Stimulated activated CD4-positive, alpha-beta T cell treated with anti-CD3 and anti-CD28 coated beads, Interleukin-2, amount 100 ng/mL, for 24 hours (primary cell): ENCODE measurements at places on chromosomes 16 and 17.

- no peak for DNase-seq
These were observed 7.3 kb upstream of the CUEDC1 start for GRCh38 chr17:57962279-57963148.

DNA sequence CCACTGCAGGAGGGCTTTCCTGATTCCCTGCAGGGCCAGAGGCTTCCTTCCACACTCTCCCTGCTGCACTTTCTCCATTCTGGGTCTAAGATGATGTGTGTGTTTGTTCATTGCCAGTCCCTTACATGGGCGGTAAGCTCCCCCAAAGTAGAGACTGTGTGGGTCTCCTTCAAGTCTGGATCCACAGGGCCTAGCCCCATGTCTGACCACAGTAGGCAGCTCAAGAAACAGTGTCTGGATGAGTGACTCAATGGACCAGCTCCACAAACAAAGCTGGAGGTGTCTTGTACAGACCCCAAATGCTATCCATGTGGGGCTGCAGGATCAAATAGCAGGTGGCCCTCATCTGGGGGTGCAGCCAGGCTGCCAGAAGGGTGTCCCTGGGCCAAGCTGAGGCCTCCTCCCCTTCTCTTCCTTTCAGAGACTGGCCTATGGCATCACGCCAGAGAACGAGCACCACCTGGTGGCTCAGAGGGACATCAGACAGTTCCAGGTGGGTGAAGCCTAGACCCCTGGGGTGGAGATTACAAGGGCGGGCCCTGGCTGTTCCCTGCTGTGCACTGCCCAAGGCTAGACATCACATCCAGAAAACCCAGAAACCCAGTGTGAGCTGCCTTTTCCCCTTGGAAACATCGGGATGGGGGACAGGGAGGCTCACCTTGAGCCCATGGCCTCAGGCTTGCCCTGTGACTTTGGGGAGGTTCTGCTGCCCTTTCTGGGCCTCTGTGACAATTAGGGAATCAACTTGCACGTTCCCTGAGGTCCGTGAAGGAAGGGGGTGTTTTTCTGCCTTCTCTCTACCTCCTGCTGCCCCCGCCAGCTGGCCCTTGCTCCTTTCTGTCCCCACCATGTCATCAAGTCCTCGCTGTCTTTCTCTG is 45.9 kb downstream of the SLC6A2 start:
- peak; percentile 55 for DNase-seq

DNA sequence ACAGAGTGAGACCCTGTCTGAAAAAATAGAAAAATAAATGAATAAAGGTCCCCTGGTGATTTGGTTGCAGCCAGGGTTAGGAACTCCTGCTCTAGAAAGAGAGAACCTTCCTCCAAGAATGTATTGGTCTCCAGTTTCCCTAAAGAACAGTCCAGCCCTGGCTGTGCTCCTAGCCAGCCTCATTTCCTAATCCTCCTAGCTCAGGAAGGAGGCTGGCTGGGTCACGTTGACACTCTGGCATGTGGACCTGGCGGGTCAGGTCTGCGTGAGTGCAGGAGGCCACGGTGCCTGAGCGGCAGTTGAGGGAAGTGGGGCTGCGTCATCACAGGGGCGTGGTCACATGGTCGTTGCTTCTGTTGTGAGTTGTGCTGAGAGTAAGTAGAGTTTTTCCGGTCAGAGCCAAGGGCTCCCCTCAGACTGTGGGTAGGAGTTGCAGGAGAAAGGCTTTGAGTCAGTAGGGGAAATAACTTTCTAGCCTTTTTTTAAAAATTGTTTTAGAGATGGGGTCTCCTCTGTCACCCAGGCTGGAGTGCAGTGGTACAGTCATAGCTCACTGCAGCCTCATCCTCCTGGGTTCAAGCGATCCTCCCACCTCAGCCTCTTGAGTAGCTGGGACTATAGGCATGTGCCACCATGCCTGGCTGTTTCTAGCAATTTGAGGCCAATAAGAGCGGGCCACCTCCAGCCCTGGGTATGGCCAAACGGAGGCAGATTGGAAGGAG is 194.0 kb upstream of the CIBAR2 start:
- DNase-seq: peak; percentile 78

- no peak for DNase-seq
These were observed 107.5 kb downstream of the NOG start for GRCh38 chr17:56700919-56701420.

DNA sequence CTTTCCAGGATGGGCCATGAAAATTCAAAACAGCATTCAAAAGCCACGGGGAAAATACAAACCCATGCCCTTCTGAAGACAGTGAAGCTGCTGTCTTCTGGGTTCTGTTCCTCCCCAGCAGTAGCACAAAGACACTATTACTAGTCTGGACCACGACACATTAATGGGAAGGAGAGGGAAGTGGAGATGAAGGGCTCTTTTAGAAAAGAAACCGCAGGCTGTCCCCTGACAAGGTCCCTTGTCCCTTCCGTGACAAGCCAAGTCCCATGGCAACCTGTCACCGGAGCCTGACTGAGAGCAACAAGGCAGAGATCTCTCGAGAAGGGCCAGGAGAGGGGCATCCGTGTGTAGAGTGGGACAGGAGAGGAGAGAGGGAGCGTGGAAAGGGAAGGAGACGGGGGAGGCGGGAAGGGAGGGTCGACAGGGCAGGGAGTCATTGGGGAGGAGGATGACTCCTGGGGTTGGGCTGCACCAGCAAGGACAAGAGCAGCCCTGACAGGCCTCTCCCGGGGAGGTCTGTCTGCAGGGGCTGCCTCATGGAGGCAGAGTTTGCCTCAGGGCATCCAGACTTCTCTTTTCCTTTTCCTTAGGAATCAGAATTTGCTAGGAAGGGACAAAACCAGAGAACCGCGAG is 436.2 kb downstream of the SLC39A11 start:
- no peak for DNase-seq

GRCh38 chr17:82345151-82345976 is 11.8 kb upstream of the SECTM1 start:
- DNase-seq: no peak

DNA sequence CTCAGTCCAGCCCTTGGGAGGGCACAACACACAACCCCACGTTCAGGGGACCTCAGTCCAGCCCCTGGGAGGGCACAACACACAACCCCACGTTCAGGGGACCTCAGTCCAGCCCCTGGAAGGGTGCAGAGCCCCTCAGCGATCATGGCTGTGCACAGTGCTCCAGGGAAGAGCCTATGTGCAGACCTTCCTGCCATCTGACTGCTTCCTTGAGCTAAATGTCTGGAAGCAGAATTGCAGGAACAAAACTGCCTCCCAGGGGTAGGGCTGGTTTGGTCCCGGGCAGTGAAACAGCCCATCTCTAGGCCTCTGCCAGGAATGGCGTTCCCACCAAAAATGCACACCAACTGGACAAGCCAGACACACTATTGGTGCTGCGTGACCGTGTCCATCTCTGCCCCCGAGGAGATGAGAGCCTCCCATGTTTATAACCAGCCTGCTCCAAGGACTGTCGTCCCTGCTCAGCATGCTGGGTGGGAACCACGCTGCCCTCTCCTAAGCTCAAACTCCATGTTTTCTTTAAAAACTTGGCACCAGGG is 44.0 kb downstream of the ZNF276 start:
- DNase-seq: no peak

DNA sequence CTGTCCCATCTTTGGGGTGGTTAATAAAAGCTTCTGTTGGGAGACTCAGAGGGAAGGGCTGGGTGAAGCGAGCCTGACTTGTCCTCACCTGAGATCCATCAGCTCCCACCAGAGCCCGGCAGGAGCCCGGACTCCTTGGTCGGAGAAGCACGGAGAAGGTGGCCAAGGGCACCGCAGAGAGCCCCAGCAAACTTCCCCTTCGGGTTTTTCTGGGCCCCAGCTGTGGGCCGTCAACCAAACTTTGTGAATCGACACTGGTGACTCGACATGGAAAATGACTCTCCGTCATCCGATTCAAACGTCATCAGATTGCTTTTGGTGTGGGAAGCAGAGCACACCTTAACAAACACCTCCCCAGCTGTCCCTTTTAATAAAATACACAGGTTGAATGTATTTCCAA is 21.4 kb downstream of the ENPP7 start:
- DNase-seq: peak; percentile 26

- no peak for DNase-seq
These were observed 16.9 kb downstream of the C16orf90 start for GRCh38 chr16:3478242-3478925.

DNA sequence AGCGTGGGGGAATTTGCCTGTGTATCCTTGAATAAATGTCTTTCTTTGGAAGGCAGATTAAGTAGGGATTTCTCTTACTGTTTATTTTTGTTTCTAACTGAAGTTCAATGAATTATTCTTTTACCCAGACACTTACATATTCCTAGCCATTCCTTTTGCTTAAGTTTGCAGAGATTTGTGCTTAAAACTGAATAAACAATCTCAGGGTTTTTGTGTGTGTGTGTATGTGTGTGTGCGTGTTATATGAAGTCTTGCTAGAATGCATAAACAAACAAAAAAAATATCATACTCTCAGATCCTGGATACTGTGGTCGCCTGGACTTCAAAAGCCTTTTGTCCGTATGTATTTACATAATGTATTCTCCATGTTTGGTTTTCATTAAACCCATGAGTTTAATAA is 672.8 kb downstream of the MAF start:
- DNase-seq: no peak

DNA sequence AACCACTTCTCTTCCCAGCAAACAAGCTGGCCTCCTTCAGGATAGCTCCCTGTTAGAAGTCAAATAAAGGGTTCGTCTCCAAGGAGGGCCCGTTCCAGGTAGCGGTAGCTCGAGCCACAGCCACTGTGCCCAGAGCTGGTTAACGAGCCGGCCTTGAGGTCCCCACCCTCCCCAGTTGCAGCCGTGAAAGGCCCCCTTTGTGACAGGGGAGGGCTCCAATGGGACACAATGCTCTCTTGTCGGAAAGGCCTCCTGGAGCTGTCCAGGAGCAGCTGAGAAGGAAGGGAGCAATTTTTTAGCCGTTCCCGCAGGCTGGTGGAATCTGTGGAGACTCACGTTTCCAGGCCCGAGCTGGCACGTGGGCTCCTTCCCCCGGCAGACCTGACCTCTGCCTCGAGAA is 29.9 kb upstream of the FOXF1 start:
- no peak for DNase-seq

GRCh38 chr17:42937712-42938596 is 26.3 kb downstream of the AARSD1 start:
- DNase-seq: no peak

- DNase-seq: peak; percentile 30
These were observed 26.4 kb downstream of the EEF2K start for GRCh38 chr16:22232277-22233036.

- DNase-seq: no peak
These were observed 8.6 kb downstream of the DOK4 start for GRCh38 chr16:57477531-57478202.

DNA sequence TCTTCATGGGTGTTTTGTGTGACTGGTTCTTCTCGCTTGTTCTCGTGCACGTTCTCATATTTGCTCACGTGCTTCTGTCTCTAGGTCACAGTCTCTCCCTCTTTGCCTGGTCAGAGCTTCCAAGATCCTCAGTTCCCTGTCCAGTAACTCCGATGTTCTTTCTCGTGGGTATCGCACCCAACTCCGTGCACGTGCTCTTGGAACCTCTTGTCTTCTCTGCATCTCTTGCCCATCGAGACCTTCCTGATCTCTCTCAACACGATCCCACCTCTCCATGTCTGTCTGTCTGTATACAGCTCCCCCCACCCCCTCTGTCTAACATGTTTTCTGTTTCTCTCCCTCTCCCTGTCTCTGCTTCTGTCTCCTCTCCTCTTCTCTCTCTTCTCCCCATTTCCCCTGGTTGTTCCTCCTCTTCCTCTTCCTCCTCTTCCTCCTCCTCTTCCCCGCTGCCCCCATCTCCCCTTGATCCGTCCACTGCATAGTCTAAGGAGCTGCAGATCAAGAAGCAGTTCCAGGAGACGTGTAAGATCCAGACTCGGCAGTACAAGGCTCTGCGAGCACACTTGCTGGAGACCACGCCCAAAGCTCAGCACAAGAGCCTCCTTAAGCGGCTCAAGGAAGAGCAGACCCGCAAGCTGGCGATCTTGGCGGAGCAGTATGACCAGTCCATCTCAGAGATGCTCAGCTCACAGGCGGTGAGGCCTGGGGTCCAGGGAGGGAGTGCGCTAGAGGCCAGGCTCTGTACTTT is 6.1 kb downstream of the HIRIP3 start:
- DNase-seq: no peak

- DNase-seq: no peak
These were observed 651.8 kb downstream of the CDH11 start for GRCh38 chr16:64469906-64470702.

GRCh38 chr16:74635303-74635702 is 28.4 kb upstream of the GLG1 start:
- DNase-seq: no peak

- no peak for DNase-seq
These were observed 99.7 kb downstream of the CDH8 start for GRCh38 chr16:61936522-61936921.

DNA sequence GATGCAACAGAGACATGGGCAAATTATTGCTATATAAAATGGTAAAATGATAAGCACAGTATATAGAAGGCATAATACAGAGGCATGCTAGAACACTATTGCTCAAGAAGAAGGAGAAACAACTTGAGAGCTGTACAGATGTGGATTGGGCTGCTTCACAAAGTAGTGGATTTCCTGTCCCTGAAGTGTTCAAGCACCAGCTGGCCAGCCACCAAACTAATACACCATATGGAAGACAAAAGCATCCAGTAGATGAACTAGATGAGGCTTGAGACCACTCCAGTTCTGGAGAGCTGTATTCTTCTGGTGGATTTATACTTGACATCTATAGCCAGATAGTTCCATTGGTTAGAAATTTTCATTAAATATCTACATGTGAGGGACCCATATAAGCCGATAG is 134.1 kb upstream of the GNAO1 start:
- DNase-seq: no peak

- no peak for DNase-seq
These were observed 92.9 kb downstream of the TBC1D16 start for GRCh38 chr17:79942591-79943346.

GRCh38 chr17:54945671-54946070 is 22.8 kb downstream of the COX11 start:
- no peak for DNase-seq

DNA sequence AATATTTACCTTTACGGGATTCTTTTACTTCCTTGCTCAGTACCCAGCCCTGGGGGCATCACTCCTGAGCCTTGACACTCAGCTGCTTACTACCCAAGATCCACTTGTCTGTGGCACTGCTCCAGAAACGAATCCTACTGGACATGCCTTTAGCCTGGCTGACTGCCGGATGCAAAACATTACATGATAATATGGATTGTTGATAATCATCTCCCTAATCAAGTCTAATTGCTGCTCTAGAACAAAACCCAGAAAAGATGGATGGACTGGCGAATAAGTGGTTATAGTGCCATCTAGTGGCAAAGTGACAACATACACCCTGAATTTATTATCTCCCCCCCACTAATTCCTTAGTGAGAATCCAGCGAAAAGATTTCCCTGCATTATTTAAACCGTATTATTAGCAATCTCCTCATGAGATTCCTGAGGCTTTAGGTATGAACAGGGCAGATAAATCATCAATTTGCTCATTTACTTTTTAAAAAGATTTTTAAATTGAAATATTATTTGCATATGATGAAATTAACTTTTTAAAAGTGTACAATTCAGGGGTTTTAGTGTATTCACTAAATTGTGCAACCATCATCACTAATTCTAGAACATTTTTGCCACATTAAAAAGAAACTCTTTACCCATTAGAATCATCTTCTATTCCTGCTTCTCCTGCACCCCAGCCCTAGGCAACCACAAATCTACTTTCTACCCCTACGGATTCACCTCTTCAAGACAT is 61.6 kb downstream of the RGS9 start:
- DNase-seq: no peak

- no peak for DNase-seq
These were observed 35.8 kb downstream of the CPPED1 start for GRCh38 chr16:12767897-12768296.
